CD4-positive, alpha-beta memory T cell (primary cell): ENCODE measurements at places on chromosomes 1 and 21. TPM values are rescaled to one million over a fixed set of nuclear protein-coding genes. Genes with fewer than 3 reads are reported as not detected.
A peak's percentile ranks its signal among the peaks of the same experiment; 100 is the strongest.

- DNase-seq: no peak
- no peak overlapping the region for H3K4me3 ChIP-seq
- H3K36me3 ChIP-seq: no peaks in the 10 kb centered on the region
- H3K27ac ChIP-seq: no peak overlapping the region
- H3K27me3 ChIP-seq: no peaks in the 10 kb centered on the region
- H3K4me1 ChIP-seq: no peaks in the 10 kb centered on the region
Observed at GRCh38 chr1:208600456-208601190, 356.4 kb upstream of the PLXNA2 start.

The RAP1A gene
- 85.7 TPM for polyA plus RNA-seq

- H3K4me1 ChIP-seq: peaks cover 39% of the 10 kb centered on the region
- H3K36me3 ChIP-seq: peaks cover 12% of the 10 kb centered on the region
- H3K27me3 ChIP-seq: no peaks in the 10 kb centered on the region
- peak overlapping the region; percentile 76 for H3K4me3 ChIP-seq
- DNase-seq: no peak
Observed at GRCh38 chr21:37220433-37220980, 46.6 kb downstream of the VPS26C start.

The TMEM51 gene
- polyA plus RNA-seq: not detected
